ENCODE measurements at places on chromosomes 2 and 18.

DNA sequence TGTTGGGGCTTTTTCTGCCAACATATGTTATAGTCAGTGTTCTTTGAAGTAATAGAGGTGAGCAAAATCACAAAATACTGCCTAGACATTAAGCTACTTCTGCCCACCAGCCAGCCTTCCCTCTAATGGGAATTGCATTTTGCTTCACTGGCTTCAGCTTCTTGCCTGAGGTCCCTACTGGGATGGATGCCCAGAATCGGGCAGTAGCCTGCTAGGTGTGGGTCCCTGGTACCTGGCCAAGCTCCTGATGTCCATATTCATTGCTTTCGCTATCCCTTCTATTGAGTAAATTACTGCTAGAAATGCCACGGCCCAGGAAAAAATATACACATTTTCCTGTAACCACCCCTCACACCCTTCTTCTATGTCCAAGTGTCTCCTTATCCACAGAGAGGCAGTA, 27.0 kb downstream of the CRYGD start:
- no peak overlapping the region for H3K27ac ChIP-seq
- peaks cover 17% of the 10 kb centered on the region for H3K4me1 ChIP-seq
- no peaks in the 10 kb centered on the region for H3K27me3 ChIP-seq
- no peaks in the 10 kb centered on the region for H3K36me3 ChIP-seq
- no peak for DNase-seq

- no peak for DNase-seq
- H3K4me1 ChIP-seq, result no peaks in the 10 kb centered on the region
- no peak overlapping the region for H3K27ac ChIP-seq
- H3K4me3 ChIP-seq, result no peak overlapping the region
Observed at GRCh38 chr18:44149706-44150105, 531.0 kb upstream of the SETBP1 start.

- peaks cover 16% of the 10 kb centered on the region for H3K4me1 ChIP-seq
- no peak overlapping the region for H3K4me3 ChIP-seq
- H3K27me3 ChIP-seq, result no peaks in the 10 kb centered on the region
- H3K27ac ChIP-seq, result peak overlapping the region; percentile 84
- H3K36me3 ChIP-seq, result peaks cover 3% of the 10 kb centered on the region
- DNase-seq, result no peak
Observed at GRCh38 chr18:79275461-79275860, 120.3 kb upstream of the NFATC1 start.

GRCh38 chr2:185012643-185013042, 414.3 kb downstream of the ZNF804A start:
- H3K27me3 ChIP-seq, result no peaks in the 10 kb centered on the region
- peaks cover 3% of the 10 kb centered on the region for H3K4me1 ChIP-seq
- peak; percentile 10 for DNase-seq

DNA sequence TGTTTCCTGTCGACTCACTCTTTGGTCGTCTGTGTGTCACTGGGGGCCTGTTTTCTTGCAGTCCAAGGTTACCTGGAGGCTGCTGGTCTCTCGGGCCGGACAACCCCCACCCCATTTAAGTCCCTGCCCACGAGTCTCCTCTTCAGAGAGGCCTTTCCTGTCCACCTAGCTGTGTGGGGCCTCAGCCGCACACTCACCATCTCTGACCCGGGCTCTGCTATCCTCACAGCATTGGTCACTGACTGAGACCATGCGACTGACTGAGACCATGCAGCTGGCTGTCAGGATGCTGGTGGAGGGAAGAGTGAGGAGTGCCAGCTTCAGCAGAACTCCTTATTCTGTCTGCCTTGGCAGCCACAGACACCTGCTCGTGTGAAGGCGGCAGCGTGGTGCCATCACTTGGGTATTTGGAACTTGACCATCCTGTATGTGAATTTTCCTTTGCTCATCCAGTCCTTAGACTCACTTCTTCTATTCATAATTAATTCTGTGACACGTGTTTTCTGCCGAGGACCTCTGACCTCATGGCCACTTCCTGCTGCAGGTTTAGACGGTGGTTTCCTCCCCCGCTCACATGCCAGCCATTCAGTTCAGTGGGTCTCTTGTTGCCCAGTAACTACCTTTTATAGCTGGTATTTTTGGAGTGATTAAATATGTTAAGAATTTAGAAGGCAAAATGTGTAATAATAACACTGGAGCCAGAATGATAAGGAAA, 47.5 kb upstream of the ASB1 start:
- H3K4me1 ChIP-seq, result peaks cover 19% of the 10 kb centered on the region
- no peaks in the 10 kb centered on the region for H3K27me3 ChIP-seq
- DNase-seq, result no peak
- no peak overlapping the region for H3K4me3 ChIP-seq

- peaks cover 25% of the 10 kb centered on the region for H3K36me3 ChIP-seq
- H3K4me3 ChIP-seq, result no peak overlapping the region
- no peak for DNase-seq
- H3K27me3 ChIP-seq, result no peaks in the 10 kb centered on the region
- H3K27ac ChIP-seq, result no peak overlapping the region
Observed at GRCh38 chr2:181164699-181165098, 184.3 kb downstream of the UBE2E3 start.

GRCh38 chr18:65942104-65942503, 191.3 kb downstream of the CDH7 start:
- no peaks in the 10 kb centered on the region for H3K27me3 ChIP-seq
- DNase-seq, result no peak
- no peaks in the 10 kb centered on the region for H3K36me3 ChIP-seq
- H3K27ac ChIP-seq, result no peak overlapping the region
- peaks cover 49% of the 10 kb centered on the region for H3K4me1 ChIP-seq

DNA sequence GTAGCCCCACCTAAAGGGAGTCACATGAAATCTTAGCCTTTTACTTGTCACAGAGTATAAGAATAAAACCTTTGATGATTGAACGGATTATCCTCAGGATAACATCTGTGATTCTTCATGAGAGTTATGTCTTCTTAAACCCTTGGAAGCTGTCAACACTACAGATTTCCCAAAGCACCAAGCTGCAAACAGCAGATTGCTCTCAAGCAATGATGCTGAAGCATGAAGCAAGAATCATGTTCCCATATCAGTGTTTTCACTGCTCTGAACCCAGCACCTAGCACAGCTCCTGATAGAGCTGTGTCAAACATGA, 47.6 kb upstream of the CELF4 start:
- peaks cover 11% of the 10 kb centered on the region for H3K27me3 ChIP-seq
- no peak overlapping the region for H3K4me3 ChIP-seq
- no peak for DNase-seq
- no peaks in the 10 kb centered on the region for H3K36me3 ChIP-seq
- no peak overlapping the region for H3K27ac ChIP-seq

DNA sequence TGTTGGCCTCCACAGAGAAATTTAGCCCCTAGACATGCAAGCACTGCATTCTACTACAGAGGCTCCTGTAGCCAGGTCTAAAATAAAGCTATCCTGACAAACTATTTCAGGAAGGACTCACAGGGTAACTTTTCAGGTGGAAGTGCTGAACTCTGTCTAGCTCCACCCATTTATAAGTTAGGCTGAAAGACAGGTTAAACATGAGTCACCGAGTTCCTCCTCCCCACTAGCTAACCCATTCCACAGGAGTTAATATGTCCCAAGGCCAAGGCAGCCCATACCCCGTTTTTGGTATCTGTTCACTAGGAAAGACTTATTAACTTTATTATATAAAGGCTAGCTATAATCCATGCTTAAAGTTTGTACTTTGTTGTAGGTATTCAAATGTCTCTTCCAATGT, 3.5 kb downstream of the CWC22 start:
- no peak for DNase-seq
- peaks cover 40% of the 10 kb centered on the region for H3K4me1 ChIP-seq
- H3K4me3 ChIP-seq, result no peak overlapping the region
- H3K27ac ChIP-seq, result no peak overlapping the region

DNA sequence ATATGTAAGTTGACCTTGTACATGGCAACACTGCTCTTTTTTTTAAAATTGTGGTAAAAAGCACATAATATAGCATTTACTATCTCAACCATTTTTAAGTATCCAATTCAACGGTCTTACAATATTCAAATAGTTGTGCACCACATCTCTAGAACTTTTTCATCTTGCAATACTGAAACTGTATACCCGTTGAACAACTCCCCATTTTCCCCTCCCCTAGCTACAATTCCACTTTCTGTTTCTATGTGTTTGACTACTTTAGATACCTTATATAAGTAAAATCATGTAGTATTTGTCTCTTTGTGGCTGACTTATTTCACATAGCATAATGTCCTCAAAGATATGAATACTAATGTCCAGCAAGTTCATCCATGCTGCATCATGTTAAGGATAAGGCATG, 452.1 kb downstream of the TXNL1 start:
- no peak for DNase-seq
- H3K4me3 ChIP-seq, result no peak overlapping the region
- H3K4me1 ChIP-seq, result no peaks in the 10 kb centered on the region
- H3K27me3 ChIP-seq, result no peaks in the 10 kb centered on the region
- peaks cover 15% of the 10 kb centered on the region for H3K36me3 ChIP-seq

GRCh38 chr2:30235008-30235655, 3.8 kb downstream of the LBH start:
- H3K27me3 ChIP-seq, result peaks cover 16% of the 10 kb centered on the region
- no peak overlapping the region for H3K4me3 ChIP-seq
- H3K27ac ChIP-seq, result no peak overlapping the region
- peaks cover 47% of the 10 kb centered on the region for H3K4me1 ChIP-seq

- no peaks in the 10 kb centered on the region for H3K27me3 ChIP-seq
- no peak for DNase-seq
- H3K4me1 ChIP-seq, result no peaks in the 10 kb centered on the region
- no peak overlapping the region for H3K4me3 ChIP-seq
- H3K27ac ChIP-seq, result no peak overlapping the region
Observed at GRCh38 chr2:45445037-45445436, 166.0 kb downstream of the SRBD1 start.

- H3K4me3 ChIP-seq, result no peak overlapping the region
- no peak overlapping the region for H3K27ac ChIP-seq
- DNase-seq, result no peak
Observed at GRCh38 chr2:60221098-60221497, 332.4 kb downstream of the BCL11A start.

GRCh38 chr18:57984490-57985115, 59.4 kb upstream of the NEDD4L start:
- H3K27ac ChIP-seq, result no peak overlapping the region
- H3K4me3 ChIP-seq, result no peak overlapping the region
- peaks cover 22% of the 10 kb centered on the region for H3K4me1 ChIP-seq
- H3K36me3 ChIP-seq, result no peaks in the 10 kb centered on the region
- DNase-seq, result no peak
- no peaks in the 10 kb centered on the region for H3K27me3 ChIP-seq

GRCh38 chr2:96500385-96501066, 4.6 kb downstream of the NEURL3 start:
- H3K27ac ChIP-seq, result no peak overlapping the region
- no peak for DNase-seq
- H3K4me1 ChIP-seq, result peaks cover 9% of the 10 kb centered on the region
- H3K27me3 ChIP-seq, result peaks cover 4% of the 10 kb centered on the region
- H3K4me3 ChIP-seq, result no peak overlapping the region
- H3K36me3 ChIP-seq, result no peaks in the 10 kb centered on the region

DNA sequence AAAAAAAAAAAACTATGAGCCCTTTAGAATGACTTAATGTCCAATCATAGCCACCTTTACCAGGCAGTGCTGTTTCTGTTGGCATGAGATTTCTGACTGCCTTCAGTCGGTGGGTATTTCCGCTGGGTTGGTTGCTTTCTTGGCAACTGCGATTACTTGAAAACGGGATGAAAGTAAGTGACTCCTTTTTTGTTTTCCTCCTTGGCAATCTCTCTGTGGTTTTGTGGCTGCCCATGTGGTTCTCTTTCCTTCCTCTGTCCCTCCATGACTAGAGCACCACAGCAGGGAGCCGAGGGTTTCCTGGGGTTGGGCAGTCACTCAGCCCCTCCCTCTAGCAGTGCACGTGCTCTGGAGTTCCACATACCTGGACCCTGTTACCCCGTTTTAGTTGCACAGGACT, 112.1 kb downstream of the KLHL29 start:
- no peaks in the 10 kb centered on the region for H3K27me3 ChIP-seq
- DNase-seq, result peak; percentile 47
- peak overlapping the region; percentile 80 for H3K27ac ChIP-seq
- H3K36me3 ChIP-seq, result no peaks in the 10 kb centered on the region

DNA sequence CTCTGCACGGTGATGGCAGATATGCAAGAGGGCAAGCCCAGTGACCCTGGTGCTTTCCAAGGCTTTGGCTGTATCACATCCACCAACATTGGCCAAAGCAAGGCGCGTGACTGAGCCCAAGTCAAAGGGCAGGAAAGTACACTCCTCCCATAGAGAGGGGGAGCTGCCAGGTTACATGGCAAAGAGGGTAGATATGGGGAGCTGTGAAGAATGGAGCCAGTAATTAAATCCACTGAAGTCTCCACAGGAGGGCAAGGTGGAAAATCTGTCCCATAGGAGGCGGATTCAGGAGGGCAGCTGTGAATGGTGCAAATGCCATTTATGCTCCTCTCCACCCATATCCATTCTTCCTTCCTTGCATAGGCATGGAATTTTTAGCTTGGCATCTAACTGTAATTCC, 44.6 kb upstream of the THOC1 start:
- peaks cover 14% of the 10 kb centered on the region for H3K4me1 ChIP-seq
- no peak overlapping the region for H3K4me3 ChIP-seq
- no peaks in the 10 kb centered on the region for H3K36me3 ChIP-seq
- H3K27me3 ChIP-seq, result no peaks in the 10 kb centered on the region

DNA sequence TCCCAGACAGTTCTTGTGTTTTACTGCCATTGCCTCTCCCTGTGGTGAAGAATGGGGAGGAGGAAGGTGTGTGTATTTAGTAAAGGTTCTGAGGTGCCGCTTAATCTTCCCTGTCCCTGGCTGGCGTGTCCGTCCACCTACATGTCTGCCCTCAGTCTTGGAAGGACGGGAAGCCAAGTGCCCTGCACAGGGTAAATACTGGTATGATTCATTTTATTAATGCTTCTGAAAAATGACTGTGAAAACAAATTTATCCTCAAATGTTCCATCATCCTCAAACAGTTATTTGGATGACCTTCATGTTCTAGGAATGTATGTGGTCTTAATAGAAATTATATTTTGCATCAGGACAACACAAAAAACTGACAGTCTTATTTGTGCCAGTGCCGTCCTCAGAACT, 6.6 kb downstream of the EPAS1 start:
- H3K27ac ChIP-seq, result no peak overlapping the region
- H3K27me3 ChIP-seq, result peaks cover 50% of the 10 kb centered on the region
- H3K4me3 ChIP-seq, result no peak overlapping the region
- H3K4me1 ChIP-seq, result peaks cover 68% of the 10 kb centered on the region

DNA sequence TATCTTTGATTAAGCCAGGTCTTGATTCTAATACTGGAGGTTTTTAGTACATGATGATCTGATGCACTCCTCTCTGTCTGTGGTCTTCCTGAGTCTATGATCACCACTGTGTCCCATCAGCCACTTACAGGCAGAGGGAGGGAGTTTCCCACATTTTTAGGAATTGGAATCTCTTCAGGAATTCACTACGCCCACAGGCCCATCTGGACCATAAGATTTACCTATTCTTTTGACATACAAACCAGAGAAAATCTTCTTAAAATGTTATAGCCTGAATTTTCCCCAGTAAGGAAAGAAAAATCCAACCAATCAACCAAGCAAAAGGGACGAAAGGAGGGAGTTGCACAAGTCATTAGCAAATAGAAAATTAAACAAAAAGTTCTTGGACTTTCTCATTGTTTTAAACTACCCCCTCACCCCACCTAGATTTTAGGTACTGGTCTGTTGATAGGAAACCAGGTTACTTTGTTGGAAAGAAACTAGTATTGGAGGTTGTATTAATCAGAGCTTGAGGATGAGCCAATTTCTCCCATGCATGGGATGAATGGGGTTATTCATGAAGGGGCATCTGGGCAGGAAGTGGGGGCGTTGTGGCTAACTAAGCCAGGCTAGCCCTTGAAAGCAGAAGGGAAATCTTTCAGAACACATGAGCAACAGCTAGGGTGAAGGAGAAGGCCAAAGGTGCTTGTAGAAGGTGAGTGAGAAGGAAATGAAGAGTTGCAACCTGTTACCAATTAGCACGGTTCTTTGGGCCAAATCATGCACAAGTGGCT, 328.2 kb upstream of the MEX3C start:
- H3K36me3 ChIP-seq, result no peaks in the 10 kb centered on the region
- H3K4me1 ChIP-seq, result peaks cover 38% of the 10 kb centered on the region
- no peaks in the 10 kb centered on the region for H3K27me3 ChIP-seq
- no peak for DNase-seq
- no peak overlapping the region for H3K4me3 ChIP-seq

Measured in WTC11 (cell line).